ENCODE measurements at places on chromosomes 1 and 21.

DNA sequence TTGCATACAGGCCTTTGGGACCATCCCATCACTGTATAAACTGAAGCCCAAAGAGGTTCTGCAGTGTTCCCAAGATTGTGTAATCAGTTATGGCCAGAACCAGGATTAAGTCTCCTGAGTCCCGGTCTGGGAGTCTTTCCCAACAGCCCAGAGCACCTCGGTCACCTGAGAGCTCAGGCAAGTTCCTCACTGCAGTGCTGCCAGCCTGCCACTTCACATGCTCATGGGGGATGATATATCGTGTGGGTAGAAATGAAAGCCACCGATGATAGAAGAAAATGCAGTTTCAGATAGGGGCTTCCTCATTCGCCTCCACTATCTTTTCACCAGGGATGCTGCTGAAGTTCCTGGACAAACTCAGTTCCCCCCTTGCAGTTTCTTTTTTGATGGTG lies 30.4 kb downstream of the FHAD1 start:
- no peak for DNase-seq

DNA sequence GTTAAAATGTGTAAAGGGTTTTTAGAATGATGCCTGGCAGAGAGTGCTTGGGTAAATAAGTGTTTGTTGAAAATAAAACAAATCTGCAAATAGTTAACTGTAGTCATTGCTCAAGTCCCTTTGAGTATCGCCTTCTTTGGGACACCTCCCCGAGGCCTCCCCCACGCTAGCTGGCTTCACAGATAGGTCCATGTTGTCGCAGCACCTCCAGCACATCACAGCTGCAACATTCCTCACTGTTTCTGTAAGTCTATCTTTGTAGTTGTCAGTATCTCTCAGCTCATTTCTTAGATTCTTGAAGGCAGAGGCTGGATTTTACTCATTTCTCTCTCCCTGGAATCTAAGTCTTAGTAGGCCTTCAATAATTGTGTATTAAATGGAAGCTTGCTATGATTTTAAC lies 1.6 kb upstream of the STUM start:
- DNase-seq, result no peak

GRCh38 chr1:228267962-228268880 lies 60.4 kb downstream of the OBSCN start:
- DNase-seq, result no peak

DNA sequence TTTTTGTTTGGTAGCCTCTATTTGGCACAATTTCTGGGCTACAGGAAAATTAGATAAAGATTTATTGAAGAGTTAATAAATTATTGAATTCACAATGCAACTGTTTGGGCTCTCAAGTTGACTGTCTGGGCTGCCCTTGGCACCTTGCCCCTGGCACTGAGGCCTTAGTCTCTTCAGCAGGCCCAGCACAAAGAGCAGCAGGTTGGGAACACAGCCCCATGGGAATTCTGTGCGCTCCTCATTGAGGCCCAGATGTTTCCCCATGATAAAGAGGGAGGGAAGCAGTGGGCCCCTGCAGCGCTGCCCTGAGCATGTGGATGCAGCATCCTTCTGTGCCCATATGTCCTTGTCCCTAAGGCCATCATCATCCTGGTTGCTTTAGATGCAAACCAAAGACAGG lies 2.9 kb downstream of the CRNN start:
- DNase-seq, result no peak

- DNase-seq, result peak; percentile 52
Measured at GRCh38 chr1:2415801-2416208, 3.4 kb upstream of the PEX10 start.

- no peak for DNase-seq
Measured at GRCh38 chr1:207186503-207186902, 82.5 kb downstream of the C4BPA start.

DNA sequence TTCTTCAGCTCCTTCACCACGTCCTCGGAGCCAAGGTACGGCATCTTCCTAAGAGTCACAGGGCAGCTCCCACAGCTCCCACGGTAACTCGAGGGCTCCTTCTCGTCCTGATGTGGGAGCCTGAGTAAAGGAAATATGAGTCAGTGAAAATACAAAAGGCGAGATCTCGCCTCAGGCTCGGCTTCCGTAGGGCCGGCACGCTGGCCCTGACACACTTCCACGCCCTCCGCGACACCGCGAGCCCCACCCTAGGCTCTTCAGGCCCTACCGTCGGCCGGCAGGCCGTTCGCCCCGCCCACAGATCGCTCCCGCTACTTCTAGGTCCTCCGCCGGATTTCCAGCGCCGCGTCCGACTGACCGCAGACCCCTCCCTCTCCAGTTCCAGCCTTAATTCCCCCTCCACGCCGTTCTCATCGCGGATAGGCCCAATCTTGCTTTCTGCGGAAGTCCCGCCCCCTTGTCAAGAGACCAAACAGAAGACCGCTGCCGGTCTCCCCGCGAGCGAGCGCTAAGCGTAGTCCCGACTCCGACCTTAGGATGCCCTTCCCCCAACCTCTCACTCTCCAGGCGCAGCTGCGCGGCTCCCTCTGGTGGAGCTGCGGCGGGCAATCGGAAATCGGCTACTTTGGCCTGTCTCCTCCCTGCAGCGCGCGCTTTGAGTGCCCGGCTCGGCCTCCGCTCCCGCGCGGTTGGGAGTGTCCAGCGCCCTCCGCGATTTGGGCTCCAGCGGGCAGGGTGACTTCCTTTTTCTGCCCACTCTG lies at the start of the genes AP4B1 and DCLRE1B:
Gene AP4B1 (minus strand): TSS at position 126 of the 761 bp plus-strand sequence. CDS start 82 bp downstream, at position 44.
Gene DCLRE1B (plus strand): TSS at position 653 of the 761 bp plus-strand sequence. CDS start 261 bp downstream, outside the sequence.
- peak; percentile 98 for DNase-seq

DNA sequence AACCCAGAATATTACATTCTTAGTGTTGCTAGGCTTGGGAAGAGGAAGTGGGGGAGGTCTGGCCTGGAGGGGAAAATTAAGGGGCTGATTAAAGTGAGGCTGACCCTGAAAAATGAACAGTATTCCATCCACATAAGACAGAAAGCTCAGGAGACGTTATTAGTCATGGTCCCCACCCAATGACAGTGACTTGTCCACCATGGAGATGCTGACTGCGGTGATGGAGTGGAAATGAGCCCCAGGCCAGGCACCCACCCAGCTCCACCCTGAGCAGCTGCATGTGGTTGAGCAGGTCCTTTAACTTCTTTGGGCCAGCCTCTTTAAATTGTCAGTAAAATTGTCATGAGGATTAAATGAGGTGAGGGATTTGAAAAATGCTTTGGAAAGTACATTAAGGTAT lies 1.4 kb upstream of the SPRR4 start:
- DNase-seq, result no peak

GRCh38 chr1:4268889-4269284 lies 368.8 kb upstream of the C1orf174 start:
- no peak for DNase-seq

- DNase-seq, result peak; percentile 79
Measured at GRCh38 chr1:89545264-89546038, 20.8 kb downstream of the LRRC8B start.

DNA sequence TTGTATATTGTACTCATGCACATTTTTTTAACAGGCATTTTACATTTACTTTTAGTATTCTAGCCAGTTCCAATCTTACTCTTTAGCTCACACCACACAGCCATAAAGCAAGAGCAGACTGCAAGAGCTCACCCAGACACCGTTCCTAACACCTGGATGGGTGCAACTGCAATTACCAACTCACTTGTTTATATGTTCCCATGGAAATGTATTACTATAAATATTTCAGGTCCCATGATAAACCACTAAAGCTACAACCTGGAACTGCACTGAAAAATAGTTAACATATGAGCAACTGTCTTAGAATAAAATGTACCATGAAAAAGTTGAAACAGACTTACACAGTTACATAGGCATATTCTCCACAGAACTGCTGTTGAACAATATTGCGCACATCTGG lies 30.8 kb downstream of the USP48 start:
- no peak for DNase-seq

GRCh38 chr21:37389456-37389855 lies 22.9 kb downstream of the DYRK1A start:
- no peak for DNase-seq

DNA sequence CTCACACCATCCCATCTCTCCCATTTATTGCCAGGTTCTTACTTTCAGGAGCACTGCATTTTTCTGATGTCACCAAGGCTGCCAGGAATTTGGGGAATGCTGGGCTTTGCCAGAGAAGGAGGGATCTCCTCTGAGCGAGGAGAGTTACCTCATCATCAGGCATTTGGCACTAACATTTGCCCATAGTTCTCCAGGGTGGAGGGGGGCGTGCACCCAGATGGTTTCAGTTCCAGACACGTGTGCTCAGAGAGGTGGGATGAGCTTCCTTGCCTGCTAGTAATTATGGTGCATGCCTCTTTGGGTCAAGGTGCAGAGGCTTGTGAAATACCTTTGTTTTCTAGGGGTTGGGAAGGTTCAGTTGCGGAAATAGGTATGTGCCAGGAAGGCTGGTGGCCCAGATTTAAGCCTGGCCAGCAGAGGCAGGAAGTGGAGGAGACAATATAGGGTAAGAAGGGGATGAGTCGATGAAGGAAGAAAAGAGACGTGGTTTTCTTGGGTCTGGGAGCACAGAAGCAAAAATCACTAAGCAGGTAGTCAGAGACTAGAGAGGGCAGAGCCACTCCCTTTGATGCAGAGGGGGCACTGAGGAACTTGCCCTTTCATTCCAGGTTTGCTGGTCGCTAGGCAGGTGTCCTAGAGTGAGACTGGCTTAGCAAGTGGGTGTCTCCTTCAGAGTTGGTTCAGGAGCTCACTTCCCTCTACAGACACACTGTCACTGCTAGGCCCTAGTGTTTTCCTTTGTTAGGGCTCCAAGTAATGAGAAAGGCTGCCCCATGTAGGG lies 7.2 kb downstream of the TUFT1 start:
- DNase-seq, result no peak

- no peak for DNase-seq
Measured at GRCh38 chr1:185565302-185565701, 168.9 kb upstream of the HMCN1 start.

- DNase-seq, result no peak
Measured at GRCh38 chr1:65704318-65704717, 88.4 kb upstream of the PDE4B start.

- no peak for DNase-seq
Measured at GRCh38 chr1:198123133-198123532, 33.7 kb upstream of the NEK7 start.

DNA sequence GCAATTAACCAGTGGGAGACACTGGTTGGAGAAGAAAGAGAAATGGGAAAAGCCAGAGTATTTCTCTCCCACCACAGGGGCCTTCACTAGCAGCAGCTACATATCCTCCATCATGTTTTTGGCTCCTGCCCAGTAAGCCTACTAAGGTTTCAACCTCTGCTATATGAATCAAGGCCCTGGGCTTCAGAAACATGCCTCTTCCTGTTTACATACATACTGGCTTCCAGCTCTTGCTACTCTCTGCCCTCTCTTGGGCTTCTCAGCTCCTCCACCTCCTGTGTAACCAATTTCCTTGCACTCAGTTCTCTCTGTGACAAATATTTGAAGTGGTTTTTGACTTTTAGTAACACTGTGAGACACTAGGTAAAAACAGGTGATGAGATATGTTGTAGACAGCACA lies 80.8 kb downstream of the LRRC7 start:
- no peak for DNase-seq

GRCh38 chr1:54246116-54246721 lies 46.3 kb downstream of the MRPL37 start:
- no peak for DNase-seq

GRCh38 chr1:109799445-109799844 lies 35.7 kb upstream of the EPS8L3 start:
- DNase-seq, result no peak

DNA sequence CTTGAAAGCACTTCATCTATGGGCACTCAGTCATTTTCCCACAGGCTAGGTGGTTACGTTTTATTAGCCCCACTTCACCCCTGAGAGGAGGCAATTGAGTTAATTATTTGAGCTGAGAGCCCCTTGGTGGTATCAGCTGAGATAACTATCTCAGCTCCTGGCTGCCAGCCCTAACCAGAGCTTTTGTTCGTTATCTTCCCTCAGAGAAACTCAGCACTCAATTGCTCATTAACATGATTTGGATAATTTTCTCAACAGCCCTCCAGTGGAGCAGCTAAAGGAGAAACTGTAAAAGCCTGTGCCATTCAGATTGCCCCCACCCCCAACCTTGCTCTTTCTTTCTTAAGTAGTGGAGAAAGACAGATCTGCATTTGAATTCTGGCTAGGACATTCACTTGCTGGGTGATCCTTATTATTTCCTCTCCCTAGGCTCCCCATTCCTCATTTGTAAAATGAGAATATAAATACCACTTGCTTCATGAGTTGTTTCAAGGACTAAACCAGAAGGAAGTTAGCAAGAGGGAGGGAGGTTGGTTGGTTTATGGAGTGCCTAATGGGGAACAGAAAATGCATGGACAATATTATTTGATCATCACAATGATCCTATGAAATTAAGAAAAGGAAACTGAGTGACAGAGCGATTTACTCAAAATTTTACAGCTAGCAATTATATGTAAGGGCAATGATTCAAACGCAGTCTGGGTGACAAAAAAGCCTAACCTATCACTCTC lies 218.7 kb upstream of the FGGY start:
- DNase-seq, result no peak

DNA sequence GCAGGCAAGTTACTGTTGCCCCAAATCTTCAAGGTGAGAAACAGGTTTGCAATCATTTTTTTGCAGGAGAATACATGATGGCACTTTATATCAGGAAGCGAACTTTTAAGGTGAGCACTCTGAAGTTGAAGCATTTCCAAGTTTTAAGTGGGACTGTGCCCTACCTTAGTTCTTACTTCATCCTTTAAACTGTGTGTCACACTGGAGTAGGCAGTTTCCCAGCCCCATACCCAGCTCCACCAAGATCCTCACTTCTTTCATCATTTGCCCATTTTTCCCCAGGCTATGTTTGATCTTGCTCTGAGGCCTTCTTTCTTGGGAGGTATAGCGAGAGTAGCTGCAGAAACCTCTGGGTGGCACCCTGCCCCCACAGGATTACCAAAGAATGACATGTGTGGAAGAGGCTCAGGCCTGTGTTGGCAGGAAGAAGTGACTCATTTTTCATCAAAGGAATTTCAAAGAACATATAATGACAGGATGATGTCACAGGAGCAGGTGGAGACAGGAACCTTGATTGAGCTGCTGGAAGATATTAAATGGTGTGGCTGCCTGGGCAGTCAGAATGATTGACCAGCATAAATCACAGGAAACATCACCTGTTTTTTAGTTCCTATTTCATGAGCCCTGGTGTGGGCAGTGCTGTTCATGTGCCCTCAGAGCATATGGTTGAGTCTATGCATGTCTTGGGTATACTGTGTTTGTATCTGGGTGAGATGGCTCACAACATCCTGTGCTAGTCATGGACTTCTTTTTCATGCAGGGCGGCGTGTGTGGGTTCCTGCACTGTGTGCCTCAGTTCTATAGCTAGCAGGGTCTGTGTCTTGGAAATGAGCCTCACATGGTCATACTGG lies 20.8 kb upstream of the MACF1 start:
- peak; percentile 86 for DNase-seq
